ENCODE measurements at places on chromosomes 5 and 9.
A peak's percentile ranks its signal among the peaks of the same experiment; 100 is the strongest.

DNA sequence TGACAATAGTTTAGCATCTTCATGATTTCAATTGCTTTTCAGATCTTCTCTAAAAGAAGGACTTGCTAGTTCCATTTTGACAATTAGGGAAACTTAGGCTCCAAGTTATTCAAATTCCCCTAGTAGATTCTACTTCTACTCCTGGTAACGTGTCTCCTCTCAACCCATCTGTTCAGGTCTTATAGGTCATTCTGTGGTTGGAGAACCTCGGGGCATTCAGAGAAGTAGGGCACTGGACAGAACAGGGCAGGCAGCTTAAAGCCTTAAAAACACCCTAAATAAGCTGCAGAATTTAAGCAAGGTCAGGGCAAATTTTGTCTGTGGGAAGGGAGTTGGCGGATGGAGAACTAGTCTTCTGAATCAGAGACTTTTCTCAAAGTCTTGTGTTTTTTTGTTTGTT, 132.4 kb downstream of the TMEM174 start:
- DNase-seq: no peak

DNA sequence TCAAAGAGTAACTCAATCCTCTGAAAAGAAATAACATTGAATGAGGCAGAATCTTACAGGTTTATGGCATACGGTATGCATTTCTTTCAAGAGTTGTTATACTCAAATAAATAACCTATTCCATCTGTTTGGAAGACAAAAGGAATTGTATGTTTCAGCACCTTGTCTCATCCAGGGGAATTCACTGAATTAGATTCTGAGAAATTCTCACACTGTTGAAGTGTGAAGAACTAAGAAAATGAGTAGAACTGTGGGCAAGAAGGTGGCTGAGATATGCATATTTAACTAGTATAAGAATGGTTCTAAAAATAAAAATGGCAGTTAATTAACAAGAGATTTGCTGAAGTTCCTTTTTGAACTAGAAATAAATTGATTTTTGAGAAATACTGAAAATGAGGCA, 279.3 kb upstream of the DAP start:
- no peak for DNase-seq

GRCh38 chr9:114411452-114411851, 23.7 kb upstream of the AKNA start:
- no peak for DNase-seq

- DNase-seq: no peak
Observed at GRCh38 chr5:137584262-137584661, 85.1 kb upstream of the SPOCK1 start.

GRCh38 chr5:107769519-107769918, 98.8 kb upstream of the EFNA5 start:
- no peak for DNase-seq

DNA sequence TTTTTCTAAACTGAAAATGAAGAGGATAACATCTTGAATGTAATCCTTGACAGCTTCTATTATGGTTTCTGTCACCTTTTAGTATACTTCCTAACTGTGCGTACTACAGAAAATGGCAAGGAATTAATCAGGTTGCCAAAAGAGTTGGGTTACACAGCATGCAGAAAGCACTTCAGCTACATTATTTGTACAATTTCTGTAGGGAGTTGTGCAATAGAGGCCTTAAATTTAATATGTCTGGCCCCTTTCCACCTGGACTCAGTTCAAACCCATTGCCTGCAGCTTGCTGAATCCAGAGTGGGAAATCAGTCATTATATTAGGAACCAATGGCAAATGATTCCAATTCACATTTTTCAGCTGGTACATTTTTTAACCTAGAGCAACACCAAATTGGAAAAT, 549.7 kb downstream of the CSNK1G3 start:
- peak; percentile 10 for DNase-seq

GRCh38 chr5:124212934-124213333, 533.5 kb downstream of the ZNF608 start:
- no peak for DNase-seq

- DNase-seq: peak; percentile 57
Observed at GRCh38 chr5:133052317-133053175, 733 bp downstream of the HSPA4 start.

DNA sequence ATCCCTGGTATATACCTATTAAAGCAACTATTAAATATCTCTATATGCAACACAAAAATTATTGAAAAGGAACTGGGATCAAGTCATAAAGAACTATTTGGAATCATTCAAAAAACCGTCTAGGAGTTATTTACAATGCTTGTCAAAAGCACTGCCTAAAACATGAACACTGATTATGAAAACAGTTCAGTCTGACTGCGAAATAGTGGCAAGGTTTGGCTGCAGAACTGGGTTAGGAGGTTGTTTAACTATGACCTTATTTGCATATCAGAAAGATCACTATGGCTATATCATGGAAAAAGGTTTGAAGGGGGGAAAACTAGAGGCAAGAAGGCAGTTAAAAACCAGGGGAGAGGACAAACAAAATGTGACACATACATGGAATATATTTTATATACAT, 12.0 kb downstream of the FBXW2 start:
- DNase-seq: no peak

GRCh38 chr5:56078278-56079156, 83.8 kb upstream of the IL6ST start:
- DNase-seq: no peak

GRCh38 chr5:33701951-33702350, 189.8 kb downstream of the ADAMTS12 start:
- DNase-seq: no peak

GRCh38 chr9:121171236-121171635, 30.4 kb downstream of the RAB14 start:
- no peak for DNase-seq

DNA sequence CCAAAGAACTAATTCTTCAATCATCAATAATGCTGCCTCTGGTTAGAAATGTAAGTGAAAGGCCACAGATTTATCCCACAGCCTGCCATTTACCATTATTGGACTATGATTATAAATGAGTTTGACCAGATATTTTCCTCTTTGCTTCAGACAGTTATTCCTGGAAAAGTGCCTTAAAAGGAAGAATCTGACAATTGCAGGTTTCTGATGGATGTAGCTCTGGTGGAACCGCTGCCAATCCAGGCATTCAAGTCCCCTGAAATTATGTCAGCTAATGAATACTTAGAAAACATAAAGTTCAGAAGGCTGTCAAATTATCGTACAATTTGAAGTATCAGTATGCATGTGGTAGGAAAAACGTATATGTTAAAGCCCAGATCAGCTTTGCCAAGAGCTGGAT, 78.2 kb upstream of the NR4A3 start:
- no peak for DNase-seq

- no peak for DNase-seq
Observed at GRCh38 chr9:87687207-87687606, 38.7 kb upstream of the CTSL start.

DNA sequence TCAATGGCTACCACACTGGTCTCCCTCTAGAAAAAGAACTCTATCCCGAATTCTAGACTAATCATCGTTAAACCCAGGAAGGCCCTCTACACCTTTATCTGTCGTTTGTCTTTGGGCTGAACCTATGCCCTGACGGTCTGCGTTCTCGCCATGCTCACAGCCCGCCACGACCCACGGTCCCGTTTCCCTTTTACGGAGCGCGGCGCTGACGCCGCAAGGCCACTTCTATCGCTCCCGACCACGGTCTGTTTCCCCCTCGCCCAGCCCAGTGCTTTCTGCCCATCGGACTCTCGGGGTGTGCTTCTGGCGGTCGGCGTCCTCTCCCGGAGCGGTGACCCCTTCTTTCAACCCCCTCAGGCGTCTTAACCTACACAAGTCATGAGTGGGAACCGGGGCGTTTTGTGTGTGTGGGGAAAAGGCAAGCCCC, 974 bp downstream of the C9orf40 start:
- peak; percentile 35 for DNase-seq

DNA sequence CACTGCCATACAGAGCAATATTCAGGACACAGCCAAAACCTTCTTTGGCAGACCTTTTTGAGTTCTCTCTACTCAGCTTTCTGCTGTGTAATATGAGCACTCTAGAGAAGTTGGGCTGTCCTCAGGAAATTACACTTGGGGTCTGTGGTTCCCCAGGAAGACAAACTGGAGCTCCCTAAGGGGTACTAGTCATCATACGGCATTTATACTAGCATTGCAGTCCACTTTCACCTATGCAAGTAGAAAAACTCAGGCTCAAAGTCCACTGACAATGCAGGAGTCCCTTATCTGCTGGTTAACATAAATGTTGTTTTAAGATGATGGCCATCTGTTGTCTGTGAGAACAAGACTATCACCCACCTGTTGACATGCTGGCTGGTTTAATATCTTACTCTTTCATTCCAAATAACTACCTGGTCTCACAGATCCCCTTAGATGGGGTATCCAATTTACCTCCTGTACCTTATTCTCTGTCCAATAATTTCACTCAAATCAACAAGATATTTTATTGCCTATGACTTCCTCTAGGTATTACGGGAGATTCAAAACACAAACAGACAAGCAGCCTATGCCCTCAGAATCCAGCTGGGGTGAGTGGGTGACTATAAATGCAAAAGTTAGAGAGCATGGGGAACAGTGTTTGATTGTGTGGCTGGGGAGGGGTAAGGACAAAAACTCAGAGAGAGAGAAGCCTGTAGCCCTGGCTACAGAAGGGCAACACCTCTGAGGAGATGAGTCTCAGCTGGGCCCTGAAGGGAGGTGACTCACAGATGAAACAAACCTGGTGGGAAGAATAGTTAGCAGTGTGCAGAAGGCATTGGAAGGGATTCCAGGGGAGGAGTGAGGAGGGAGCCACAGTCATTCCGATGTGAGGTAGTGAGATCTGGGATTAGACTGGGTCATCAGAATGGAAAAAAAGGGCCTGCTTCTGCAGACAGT, 10.2 kb downstream of the DOCK8 start:
- no peak for DNase-seq

GRCh38 chr9:35954942-35955546, 2.9 kb downstream of the OR2S2 start:
- peak; percentile 78 for DNase-seq

DNA sequence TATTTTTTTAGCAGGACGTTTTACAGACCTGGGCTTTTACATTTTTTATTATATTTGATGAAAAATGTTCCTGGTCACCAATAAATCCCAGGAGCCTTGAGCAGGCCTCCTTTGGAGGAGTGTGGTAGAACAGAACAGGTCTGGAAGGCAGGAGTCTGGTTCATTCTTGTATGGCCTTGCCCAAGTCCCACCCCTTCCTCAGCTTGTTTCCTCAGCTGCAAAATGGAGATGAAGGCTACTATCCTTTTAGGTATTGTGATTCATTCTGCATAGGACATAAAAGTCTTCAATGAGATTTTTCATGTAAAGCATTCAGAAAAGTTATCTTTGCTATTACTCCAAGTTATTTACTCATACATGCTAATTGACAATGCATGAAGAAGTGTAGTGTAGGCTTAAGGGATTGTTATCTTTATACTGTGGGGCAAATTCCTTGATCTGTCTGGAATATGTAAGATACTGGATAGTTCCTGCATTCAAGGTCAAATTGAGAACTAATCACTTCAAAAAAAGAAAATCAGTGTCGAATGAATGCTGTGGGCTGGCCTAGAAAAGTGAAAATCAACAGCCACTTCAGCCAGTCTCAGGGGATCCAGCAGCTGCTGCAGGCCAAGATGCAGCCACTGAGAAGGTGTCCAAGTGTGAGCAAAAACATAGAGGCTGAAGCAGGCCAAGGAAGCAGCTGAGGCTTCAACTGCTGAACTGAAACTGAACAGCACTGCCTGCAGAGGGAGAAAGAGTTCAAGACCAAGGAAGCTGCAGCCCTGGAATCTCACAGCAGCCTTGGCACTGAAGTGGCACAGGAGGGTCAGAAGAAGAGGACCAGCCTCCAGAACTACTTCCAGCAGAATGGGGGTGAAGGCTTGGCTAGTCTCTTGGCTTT, 15.5 kb upstream of the SLC36A3 start:
- peak; percentile 21 for DNase-seq

DNA sequence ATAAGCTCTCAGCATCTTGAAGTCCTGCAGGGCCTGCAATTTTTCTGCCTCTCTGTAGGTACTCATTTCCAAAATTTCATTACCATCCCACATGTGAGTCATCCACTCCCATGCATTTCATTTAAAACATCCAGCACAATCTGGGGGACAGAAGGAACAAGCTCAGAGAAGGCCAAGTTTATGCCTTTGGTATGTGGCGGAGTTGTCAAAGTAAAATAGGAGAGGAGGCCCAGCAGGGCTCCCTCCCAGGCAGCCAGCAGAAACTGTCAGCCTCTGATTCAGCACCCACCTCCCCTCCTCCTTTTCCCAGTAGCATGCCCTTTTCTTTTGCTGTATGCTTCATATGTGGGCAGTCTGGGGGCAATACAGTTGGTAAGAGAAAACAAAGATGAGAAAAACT, 126.4 kb upstream of the ZNF366 start:
- DNase-seq: peak; percentile 79

- DNase-seq: no peak
Observed at GRCh38 chr9:133978226-133978898, 13.8 kb downstream of the VAV2 start.

- no peak for DNase-seq
Observed at GRCh38 chr5:150131978-150132694, 23.5 kb downstream of the PDGFRB start.

- no peak for DNase-seq
Observed at GRCh38 chr5:128838623-128839022, 126.7 kb upstream of the SLC27A6 start.

- no peak for DNase-seq
Observed at GRCh38 chr9:134814598-134815215, 65.9 kb upstream of the FCN2 start.

All from HCEC 1CT (cell line).